H54 (cell line): ENCODE measurements at places on chromosomes 3 and 15.

DNA sequence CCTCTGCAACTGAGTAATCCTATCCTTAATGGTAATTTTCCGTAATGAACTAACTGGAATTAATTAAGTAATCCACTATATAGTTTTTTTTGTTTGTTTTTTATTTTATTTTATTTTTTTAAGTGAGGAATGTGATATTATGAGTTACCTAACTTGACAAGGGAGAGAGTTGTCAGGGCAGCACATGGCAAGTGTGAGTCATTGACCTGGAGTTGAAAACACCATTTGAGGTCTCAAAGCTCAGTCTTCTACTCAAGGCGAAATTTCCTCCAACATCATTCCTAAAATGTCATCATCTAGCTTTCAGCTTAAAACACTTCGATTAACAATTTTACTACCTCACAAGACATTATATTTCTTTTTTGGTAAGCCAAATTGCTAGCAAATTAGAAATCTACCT, 87.8 kb downstream of the NECTIN3 start:
- DNase-seq = no peak

DNA sequence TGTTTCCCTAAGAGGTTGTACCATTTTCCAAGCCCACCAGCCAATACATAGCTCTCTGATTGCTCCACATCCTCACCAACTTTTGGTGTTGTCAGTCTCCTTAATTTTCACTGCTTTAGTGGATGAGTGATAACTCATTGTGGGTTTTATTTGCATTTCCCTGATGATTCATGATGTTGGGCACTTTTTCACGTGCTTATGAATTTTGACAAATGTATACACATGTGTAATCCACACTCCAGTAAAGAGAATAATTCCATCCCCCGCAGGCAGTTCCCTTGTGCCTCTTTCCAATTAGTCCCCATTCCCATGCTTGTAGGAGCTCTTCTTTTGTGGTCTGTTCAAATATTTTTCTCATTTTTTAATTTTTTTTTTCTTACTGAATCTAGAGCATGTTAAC, 52.4 kb downstream of the ANP32A start:
- DNase-seq = no peak

DNA sequence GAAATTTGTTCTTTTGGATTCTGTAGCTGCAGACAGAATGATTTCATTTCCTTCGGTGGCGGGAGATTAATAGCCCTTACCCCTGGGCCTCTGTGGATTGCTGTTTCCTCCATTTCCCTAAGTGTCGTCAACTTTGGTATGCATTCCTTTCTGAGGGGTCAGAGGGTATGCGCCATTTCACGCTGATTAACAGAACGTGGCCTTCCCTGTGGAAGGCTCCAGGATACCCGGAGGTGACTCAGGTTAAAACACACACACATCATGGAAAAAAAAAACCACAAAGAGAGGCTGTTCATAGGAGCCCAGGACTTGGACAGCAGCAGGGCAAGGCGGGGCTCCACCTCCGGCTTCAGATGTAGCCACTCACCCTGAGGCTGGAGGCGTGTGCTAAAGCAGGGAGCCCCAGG, 51.9 kb downstream of the EPHB1 start:
- peak; percentile 26 for DNase-seq

DNA sequence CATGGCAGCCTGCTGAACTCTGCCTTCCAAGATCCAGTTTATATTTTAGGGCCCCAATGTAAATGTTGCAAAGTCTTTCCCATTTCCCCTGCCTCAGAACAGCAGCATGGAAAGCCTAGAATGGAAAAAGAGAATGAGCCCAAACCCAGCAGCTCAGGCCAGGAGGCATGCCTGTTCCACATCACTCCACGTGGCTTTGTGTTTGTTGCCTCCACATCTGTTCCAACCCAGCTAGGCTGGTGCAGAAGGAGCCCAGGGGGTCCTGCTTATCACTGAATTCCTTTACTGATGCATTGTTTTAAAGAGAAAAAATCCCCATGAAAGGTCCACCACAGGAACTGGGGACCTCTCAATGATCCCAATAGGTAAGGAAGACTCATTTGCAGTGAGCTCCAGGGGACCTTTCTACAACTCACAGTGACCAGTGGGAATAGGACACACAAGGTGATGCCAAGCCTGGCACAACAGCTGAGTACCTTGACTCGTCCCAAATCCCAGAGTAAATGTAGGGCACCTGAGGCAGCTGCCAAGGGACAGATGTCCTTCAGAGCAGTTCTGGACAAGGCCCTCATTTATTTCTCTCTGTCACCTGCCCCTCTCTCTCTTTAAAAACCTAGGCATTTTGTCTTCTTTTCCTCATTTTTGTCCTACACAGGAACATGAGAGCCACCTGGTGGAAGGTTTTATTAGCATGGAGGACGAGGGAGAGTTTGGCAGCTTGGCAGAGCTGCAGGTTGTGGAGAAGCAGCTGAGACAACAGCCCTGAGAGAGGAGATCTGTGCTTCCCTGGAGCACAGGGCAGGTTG, 41.7 kb upstream of the ADAMTS17 start:
- no peak for DNase-seq

- DNase-seq = no peak
Measured at GRCh38 chr3:38029400-38030125, at the start of gene PLCD1. PLCD1 (minus strand) TSS chr3:38029642; CDS start chr3:38029539, 103 bp downstream.

DNA sequence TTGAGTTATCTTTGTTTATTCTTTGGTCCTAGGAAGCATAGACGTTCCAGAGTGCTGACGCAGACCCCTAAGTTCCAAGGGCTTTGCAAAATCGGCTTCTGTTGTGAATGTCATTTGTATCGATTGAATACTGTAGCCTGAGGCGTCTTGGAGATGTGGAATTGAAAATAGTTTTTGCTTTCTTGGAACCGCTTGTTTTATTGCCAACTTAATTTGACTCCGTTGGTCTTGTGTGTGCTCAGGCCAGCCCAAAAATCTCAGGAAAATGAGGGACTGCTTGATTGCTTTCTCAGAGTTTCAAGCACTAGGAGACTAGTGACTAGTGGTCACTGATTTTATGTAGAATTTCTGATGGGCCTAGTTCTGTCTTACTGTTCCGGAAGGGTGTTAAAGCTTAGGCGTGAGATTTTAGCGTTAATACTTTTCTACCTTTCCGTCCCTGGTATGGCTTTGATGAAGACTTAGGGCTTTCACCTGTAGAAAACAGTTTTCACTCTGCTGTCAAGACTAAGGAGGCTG, 263 bp upstream of the UTS2B start:
- DNase-seq = no peak

- DNase-seq = no peak
Measured at GRCh38 chr15:51814606-51815005, 14.8 kb upstream of the TMOD3 start.

DNA sequence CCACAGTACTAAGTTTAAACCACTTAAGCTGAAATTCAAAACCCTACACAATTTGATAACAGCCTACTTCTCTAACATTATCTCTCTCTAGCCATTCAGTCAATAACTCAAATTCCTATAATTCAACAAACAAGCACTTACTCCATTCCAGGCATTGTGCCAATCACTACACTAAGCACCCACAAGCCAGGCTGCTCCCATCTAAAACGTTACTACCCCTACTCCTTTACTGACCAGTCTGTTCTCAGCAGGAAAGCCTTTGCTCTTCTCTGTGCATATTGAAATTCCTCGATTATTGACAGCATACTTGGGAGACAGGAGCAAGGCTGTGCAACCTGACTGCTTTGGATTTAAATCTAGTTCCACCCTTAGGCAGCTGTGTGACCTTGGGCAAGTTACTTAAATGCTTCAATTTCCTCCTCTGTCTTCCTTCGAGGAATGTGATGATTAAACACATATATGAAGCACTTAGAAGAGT, 177.2 kb upstream of the THBS1 start:
- no peak for DNase-seq

- DNase-seq = no peak
Measured at GRCh38 chr15:25188551-25189101, 233.8 kb downstream of the SNRPN start.
